Neuronal stem cell (in vitro differentiated cells): ENCODE measurements at places on chromosomes 11 and 22.

GRCh38 chr11:93505703-93506102 is 37.5 kb downstream of the SMCO4 start:
- H3K36me3 ChIP-seq = no peaks in the 10 kb centered on the region
- no peak for DNase-seq
- no peak overlapping the region for H3K4me3 ChIP-seq
- H3K27me3 ChIP-seq = no peaks in the 10 kb centered on the region

DNA sequence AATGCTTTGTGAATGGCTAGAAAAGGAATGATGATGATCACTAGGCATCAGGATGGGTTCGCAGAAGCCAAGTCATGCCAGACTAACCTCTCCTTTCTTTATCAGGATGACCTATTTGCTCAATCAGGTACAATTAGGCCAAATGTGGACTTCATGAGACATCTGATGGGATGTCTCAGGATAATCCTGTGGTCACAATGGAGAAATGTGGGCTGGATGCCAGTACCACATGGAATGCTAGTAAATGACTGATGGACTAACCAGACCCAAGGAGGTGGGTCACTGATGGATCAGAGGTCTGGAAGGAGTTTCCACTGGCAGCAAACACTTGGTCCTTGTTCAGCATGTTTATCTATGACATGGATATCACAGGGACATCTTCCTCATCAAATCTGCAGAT is 94.8 kb upstream of the PHOX2A start:
- peaks cover 5% of the 10 kb centered on the region for H3K36me3 ChIP-seq
- H3K4me3 ChIP-seq = no peak overlapping the region
- DNase-seq = no peak
- no peak overlapping the region for H3K27ac ChIP-seq
- H3K4me1 ChIP-seq = peaks cover 7% of the 10 kb centered on the region

- H3K4me1 ChIP-seq = peaks cover 22% of the 10 kb centered on the region
- H3K27ac ChIP-seq = no peak overlapping the region
- H3K36me3 ChIP-seq = no peaks in the 10 kb centered on the region
- no peak for DNase-seq
Observed at GRCh38 chr22:33873186-33873585, 47.1 kb downstream of the LARGE1 start.

- peaks cover 19% of the 10 kb centered on the region for H3K4me1 ChIP-seq
- H3K36me3 ChIP-seq = no peaks in the 10 kb centered on the region
- DNase-seq = no peak
- no peak overlapping the region for H3K4me3 ChIP-seq
- H3K27ac ChIP-seq = no peak overlapping the region
Observed at GRCh38 chr22:40718250-40719204, 39.2 kb downstream of the MCHR1 start.

GRCh38 chr22:39279170-39279850 is 34.5 kb upstream of the PDGFB start:
- H3K27me3 ChIP-seq = no peaks in the 10 kb centered on the region
- no peaks in the 10 kb centered on the region for H3K36me3 ChIP-seq
- no peak for DNase-seq

DNA sequence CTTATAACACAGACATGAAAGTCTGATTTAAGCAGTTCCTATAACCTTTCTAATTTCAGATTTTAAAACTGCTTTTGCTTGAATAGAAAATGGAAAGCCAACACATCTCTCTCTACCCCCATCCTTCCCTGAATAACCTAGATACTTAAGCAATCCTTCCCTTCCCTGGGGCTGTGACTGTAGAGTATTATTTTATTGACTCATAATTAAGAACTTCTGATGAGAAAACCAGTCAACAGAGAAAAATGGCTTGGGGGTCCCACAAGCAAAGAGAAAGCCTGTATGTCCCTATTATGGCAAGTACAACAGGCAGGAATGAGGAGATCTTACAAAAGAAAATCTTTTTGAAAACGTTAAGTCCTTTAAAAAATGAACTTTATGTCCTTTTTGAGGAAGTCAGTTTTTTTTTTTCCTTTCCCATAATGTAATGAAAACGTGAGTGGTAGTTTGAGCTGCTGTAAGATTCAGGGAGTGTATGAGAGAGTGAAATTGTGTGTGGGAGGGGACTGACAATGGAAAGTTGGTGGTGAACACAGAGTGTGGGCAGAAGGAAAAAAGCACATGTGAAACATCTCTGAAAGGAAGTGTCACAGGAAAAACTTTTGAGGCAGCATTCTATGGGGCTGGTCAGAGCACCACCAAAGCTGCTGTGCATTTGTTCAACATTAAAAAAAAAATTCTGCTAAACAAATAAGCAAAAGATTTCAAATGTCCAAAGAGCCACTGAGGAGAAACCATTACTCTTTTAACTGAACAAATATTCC is 154.6 kb downstream of the MAML2 start:
- H3K36me3 ChIP-seq = no peaks in the 10 kb centered on the region
- no peak for DNase-seq
- no peaks in the 10 kb centered on the region for H3K27me3 ChIP-seq
- no peak overlapping the region for H3K4me3 ChIP-seq
- H3K4me1 ChIP-seq = peaks cover 13% of the 10 kb centered on the region

- DNase-seq = no peak
- H3K36me3 ChIP-seq = no peaks in the 10 kb centered on the region
- peaks cover 2% of the 10 kb centered on the region for H3K4me1 ChIP-seq
- no peak overlapping the region for H3K27ac ChIP-seq
- H3K4me3 ChIP-seq = no peak overlapping the region
Observed at GRCh38 chr22:50105208-50106100, 15.6 kb downstream of the MOV10L1 start.

DNA sequence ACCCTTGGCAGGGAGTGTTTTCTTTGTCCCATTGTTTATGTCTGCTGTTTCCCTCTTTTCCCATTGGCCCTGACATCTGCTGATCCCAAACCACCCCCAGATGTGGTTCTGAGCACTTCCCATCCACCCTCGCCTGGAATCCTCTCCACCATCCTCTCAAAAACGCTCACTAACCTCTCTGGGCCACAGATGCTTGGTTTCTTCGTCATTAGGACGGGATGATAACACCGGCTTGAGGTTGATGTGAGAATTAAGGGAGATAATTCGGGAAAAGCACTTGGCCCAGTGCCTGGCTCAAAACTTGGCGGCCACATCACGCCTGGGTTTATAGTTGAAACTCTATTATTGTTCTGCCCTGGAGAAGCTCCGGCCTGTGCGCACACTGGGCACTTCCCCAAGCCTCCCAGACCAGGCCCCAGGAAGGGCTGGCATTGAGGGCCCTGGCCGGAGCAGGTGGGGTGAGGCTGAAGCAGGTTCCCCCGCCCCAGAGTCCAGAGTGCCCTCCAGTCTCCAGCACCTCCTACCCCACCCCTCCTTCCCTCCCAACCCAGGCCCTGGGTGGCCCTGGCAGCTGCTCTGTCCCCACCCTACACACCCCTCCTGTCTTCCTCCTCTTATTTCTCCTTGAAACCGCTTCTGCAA is 63.7 kb downstream of the CYTH4 start:
- H3K27ac ChIP-seq = no peak overlapping the region
- no peaks in the 10 kb centered on the region for H3K4me1 ChIP-seq
- no peaks in the 10 kb centered on the region for H3K36me3 ChIP-seq
- H3K27me3 ChIP-seq = peaks cover 67% of the 10 kb centered on the region

DNA sequence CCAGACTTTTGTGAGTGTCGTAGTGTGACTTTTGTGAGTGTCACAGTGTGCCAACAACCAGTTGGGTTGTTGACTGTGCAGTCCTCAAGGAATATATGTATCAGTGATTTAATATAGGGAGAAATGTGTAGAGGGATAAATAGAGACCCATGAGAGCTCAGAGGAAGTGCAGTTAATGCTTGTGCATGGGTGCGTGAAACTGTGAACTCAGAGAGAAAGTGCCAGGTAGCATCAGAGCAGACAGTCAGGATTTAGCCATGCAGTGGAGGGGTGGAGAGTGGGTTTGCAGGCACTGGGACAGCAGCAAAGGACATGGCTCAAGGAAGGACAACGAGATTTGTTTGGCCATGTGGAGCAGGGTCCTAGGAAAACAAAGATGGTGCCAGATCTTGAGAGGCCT is 33.6 kb downstream of the YWHAH start:
- H3K4me3 ChIP-seq = no peak overlapping the region
- H3K36me3 ChIP-seq = no peaks in the 10 kb centered on the region
- H3K27ac ChIP-seq = no peak overlapping the region
- DNase-seq = no peak

GRCh38 chr11:102523887-102524286 is 6.7 kb downstream of the MMP7 start:
- no peak overlapping the region for H3K4me3 ChIP-seq
- DNase-seq = no peak
- no peaks in the 10 kb centered on the region for H3K36me3 ChIP-seq

GRCh38 chr11:31449040-31449439 is 60.4 kb downstream of the IMMP1L start:
- no peaks in the 10 kb centered on the region for H3K27me3 ChIP-seq
- no peaks in the 10 kb centered on the region for H3K4me1 ChIP-seq
- no peak overlapping the region for H3K4me3 ChIP-seq
- no peak for DNase-seq

- no peaks in the 10 kb centered on the region for H3K36me3 ChIP-seq
- peaks cover 9% of the 10 kb centered on the region for H3K4me1 ChIP-seq
- H3K4me3 ChIP-seq = no peak overlapping the region
- H3K27me3 ChIP-seq = no peaks in the 10 kb centered on the region
- H3K27ac ChIP-seq = no peak overlapping the region
Observed at GRCh38 chr11:117546431-117547194, 219.0 kb downstream of the CEP164 start.

GRCh38 chr11:124839972-124840621 is 25.1 kb upstream of the ROBO3 start:
- H3K27ac ChIP-seq = no peak overlapping the region
- peak overlapping the region; percentile 61 for H3K4me3 ChIP-seq
- peaks cover 58% of the 10 kb centered on the region for H3K27me3 ChIP-seq

DNA sequence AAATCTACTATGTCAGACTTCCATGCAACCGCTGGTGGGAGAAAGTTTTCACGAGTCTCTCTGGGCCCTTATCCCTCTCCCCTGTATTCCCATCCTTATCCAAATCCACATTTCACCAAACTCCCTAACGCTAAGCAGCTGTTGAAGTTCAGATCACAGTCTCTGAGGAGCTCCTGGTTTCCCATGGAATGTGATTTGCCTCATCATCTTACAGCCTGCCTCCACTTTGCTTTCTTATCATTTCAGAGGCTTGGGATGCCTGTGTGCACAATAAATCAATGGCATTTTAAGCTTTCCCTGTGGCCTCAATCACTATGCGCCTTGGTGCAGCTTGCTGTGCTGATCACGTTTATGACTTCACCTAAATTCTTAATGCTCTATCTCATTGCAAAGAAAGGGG is 352.4 kb upstream of the FAT3 start:
- peaks cover 7% of the 10 kb centered on the region for H3K4me1 ChIP-seq
- H3K27me3 ChIP-seq = no peaks in the 10 kb centered on the region
- no peak overlapping the region for H3K27ac ChIP-seq
- H3K36me3 ChIP-seq = no peaks in the 10 kb centered on the region

- DNase-seq = no peak
- H3K4me3 ChIP-seq = no peak overlapping the region
- peaks cover 2% of the 10 kb centered on the region for H3K4me1 ChIP-seq
- H3K36me3 ChIP-seq = peaks cover 15% of the 10 kb centered on the region
- no peak overlapping the region for H3K27ac ChIP-seq
Observed at GRCh38 chr22:29081517-29082236, 8.8 kb downstream of the KREMEN1 start.
